ENCODE measurements at places on chromosomes 2 and 18. TPM values are rescaled to one million over a fixed set of nuclear protein-coding genes. Genes with fewer than 3 reads are reported as not detected.
A peak's percentile ranks its signal among the peaks of the same experiment; 100 is the strongest.

Gene CLEC4F
- not detected for total RNA-seq

DNA sequence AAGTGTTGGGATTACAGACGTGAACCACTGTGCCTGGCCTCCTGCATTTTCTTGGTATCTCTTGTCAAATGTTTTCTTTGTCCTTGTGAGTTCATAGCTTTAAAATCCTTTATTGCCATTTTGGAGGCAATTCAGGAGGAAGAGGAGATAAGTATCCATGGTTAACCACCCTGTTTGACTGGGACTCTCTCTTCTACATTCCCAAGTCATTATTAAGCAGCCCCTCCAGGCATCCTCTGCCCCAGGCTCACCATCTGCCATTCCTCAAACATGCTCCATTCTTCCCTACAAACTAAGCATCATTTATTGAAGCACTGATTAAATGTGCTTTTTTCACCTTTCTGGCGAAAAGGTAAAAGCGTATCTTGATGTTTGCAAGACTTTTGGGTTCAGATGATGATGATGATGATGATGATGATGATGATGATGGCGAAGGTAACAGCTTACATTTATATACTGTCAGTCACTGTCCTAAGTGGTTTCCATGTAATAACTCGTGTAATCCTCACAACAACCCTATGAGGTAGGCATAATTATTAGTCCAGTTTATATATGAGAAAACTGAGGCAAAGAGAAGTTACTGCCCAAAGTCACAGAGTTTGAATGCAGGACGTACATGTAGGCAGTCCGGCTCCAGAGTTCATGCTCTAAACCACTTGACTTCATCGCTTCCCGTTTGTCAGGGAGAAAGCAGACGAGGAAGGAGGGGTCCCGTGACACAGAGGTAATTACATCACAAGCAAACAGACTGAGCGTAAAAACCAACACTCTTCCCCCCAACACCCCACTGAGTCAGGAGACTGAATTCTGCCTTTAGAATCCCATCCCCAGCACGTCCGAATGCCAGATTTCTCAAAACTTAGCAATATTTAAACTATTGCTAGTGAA is 69.7 kb upstream of the ACKR3 start:
- DNase-seq = no peak

- DNase-seq = peak; percentile 35
Observed at GRCh38 chr2:173982182-173982714, 17.1 kb upstream of the SP3 start.

DNA sequence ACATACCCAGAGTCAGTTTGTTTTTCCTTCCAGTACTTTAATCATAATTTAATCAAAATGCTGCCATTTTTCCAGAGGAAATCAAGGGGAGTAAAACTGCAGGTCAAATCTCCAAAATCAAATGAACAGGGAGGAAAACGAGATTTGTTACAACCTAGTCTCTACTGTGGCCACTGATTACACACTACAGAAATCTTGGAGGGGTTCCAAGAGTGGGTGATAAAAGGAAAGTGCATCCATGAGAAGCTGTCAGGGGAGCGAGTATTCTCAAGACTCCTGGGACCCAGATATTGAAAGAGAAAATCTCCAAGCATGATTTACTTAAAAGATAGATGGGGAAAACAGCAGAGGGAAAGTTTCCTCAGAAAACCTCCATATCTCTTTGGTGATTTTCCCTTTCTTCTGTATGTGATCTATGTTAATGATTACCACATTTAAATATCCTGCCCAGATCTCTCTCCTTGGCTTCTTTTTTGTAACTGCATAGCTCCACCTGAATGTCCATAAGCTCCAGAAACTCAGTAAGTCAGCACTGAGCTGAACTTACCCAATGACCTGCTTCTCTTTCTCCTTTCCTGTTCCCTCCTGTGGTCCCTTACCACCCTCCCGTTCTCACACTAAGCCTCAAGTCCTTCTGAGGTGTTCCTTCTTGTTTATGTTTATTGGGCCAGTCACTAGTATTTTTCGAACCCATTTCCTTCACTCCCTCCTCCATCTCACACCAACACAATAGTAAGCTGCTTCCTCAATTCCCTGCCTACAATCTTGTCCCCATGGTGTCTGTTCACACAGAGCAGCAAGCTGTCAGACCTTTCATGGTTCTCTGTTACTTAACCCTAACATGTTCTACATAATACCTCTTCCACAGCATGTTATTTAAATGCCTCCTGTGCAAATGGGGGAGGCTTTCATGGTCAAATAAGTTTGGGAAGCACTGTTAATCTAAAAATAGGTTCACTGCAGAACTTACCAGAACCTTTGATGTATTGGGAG is 73.9 kb upstream of the TWSG1 start:
- DNase-seq = peak; percentile 5

DNA sequence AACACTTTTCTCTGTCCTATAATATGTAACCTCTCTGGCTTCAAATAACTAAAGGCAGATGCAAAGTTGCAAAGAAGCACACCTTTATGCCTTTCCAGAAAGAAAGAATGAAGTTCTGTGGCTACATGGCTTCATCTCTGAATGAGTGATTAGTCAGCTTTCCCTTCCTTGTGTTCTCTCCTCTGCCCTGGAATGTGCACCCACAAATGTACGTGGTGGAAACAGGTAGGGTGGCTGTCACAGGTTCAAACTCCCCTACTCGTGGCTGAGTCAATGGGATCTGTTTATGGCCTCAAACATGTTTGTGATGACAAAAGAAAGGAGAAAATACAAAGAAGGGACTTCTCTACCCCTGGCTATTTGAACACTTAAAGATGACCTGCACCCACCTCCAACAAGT is 55.5 kb upstream of the ACVR2A start:
- no peak for DNase-seq

All from LHCN-M2 (cell line).